Pericardium fibroblast (primary cell): ENCODE measurements at places on chromosomes 3 and 15. TPM values are rescaled to one million over a fixed set of nuclear protein-coding genes. Genes with fewer than 3 reads are reported as not detected.

Gene ADPRH
- total RNA-seq: 0.34 and 2.0 TPM in 2 replicates

Gene HTR3E
- total RNA-seq: not detected in 2 replicates

Gene CCDC54
- not detected in 2 replicates for total RNA-seq

Gene BTLA
- total RNA-seq: 0.43 TPM in 1 of 2 replicates, not detected in the other

Gene FOXB1
- total RNA-seq: not detected in 2 replicates

Gene SSUH2
- not detected in 2 replicates for total RNA-seq

Gene SMCO1
- total RNA-seq: not detected in 2 replicates

Gene PDZRN3
- total RNA-seq: 51.7 and 64.3 TPM in 2 replicates

Gene ANKRD63
- not detected in 2 replicates for total RNA-seq

Gene MOBP
- total RNA-seq: not detected in 2 replicates

Gene MAP2K5
- 6.5 and 11.7 TPM in 2 replicates for total RNA-seq

Gene VPS13C
- 23.2 and 39.2 TPM in 2 replicates for total RNA-seq

Gene B3GALNT1
- total RNA-seq: 9.5 and 20.7 TPM in 2 replicates

Gene MEX3B
- 7.7 and 40.7 TPM in 2 replicates for total RNA-seq

Gene GOLIM4
- total RNA-seq: 31.9 and 48.9 TPM in 2 replicates

Gene MYEF2
- total RNA-seq: 0.58 and 0.60 TPM in 2 replicates

Gene THRB
- 3.3 and 6.0 TPM in 2 replicates for total RNA-seq

Gene RASA2
- total RNA-seq: 5.0 and 18.7 TPM in 2 replicates

Gene SLC22A13
- not detected in 2 replicates for total RNA-seq

Gene APBA2
- 9.2 and 11.7 TPM in 2 replicates for total RNA-seq

Gene ARPP21
- 3.0 TPM in 1 of 2 replicates, not detected in the other for total RNA-seq

Gene HRG
- not detected in 2 replicates for total RNA-seq

Gene PRR20G
- not detected in 2 replicates for total RNA-seq

Gene RASL12
- 2.2 and 4.7 TPM in 2 replicates for total RNA-seq

Gene USP3
- total RNA-seq: 21.9 and 36.9 TPM in 2 replicates

Gene CHRNA5
- total RNA-seq: 0.26 and 0.35 TPM in 2 replicates

Gene CCDC191
- 0.35 and 0.85 TPM in 2 replicates for total RNA-seq

Gene JAGN1
- total RNA-seq: 50.6 and 66.1 TPM in 2 replicates

Gene PLA2G4D
- total RNA-seq: not detected in 2 replicates

Gene AHSG
- not detected in 2 replicates for total RNA-seq

Gene IGSF11
- not detected in 2 replicates for total RNA-seq

Gene FETUB
- not detected in 2 replicates for total RNA-seq

Gene CMTM6
- total RNA-seq: 101 and 151 TPM in 2 replicates

Gene USP13
- total RNA-seq: 6.7 and 7.0 TPM in 2 replicates

Gene RAD18
- 2.1 and 3.7 TPM in 2 replicates for total RNA-seq

Gene HOMER2
- total RNA-seq: 1.6 and 1.9 TPM in 2 replicates

Gene OSBPL10
- 18.3 and 19.4 TPM in 2 replicates for total RNA-seq

Gene GLCE
- 10.8 and 14.5 TPM in 2 replicates for total RNA-seq

Gene SPATA12
- not detected in 2 replicates for total RNA-seq

Gene DUOXA2
- not detected in 2 replicates for total RNA-seq

Gene PPM1L
- 0.93 and 1.4 TPM in 2 replicates for total RNA-seq

Gene CELSR3
- 1.8 and 2.2 TPM in 2 replicates for total RNA-seq

Gene STRA6
- total RNA-seq: 2.0 and 3.5 TPM in 2 replicates

Gene MCTP2
- total RNA-seq: 1.1 and 3.4 TPM in 2 replicates

Gene QRICH1
- 54.1 and 73.8 TPM in 2 replicates for total RNA-seq

Gene GOLGA8N
- total RNA-seq: 0.85 and 2.3 TPM in 2 replicates

Gene TMIE
- not detected in 2 replicates for total RNA-seq

Gene LRRC57
- total RNA-seq: 10.3 and 14.8 TPM in 2 replicates

Gene RTP4
- total RNA-seq: 0.35 TPM in 1 of 2 replicates, not detected in the other

Gene LRRC31
- not detected in 2 replicates for total RNA-seq

Gene LDHAL6B
- not detected in 2 replicates for total RNA-seq

Gene ZBTB47
- 28.9 and 34.1 TPM in 2 replicates for total RNA-seq

Gene ERICH6
- not detected in 2 replicates for total RNA-seq

Gene RTP3
- total RNA-seq: not detected in 2 replicates
